Body of pancreas (tissue), 4 donors: ENCODE measurements at places on chromosomes 7 and 10.

DNA sequence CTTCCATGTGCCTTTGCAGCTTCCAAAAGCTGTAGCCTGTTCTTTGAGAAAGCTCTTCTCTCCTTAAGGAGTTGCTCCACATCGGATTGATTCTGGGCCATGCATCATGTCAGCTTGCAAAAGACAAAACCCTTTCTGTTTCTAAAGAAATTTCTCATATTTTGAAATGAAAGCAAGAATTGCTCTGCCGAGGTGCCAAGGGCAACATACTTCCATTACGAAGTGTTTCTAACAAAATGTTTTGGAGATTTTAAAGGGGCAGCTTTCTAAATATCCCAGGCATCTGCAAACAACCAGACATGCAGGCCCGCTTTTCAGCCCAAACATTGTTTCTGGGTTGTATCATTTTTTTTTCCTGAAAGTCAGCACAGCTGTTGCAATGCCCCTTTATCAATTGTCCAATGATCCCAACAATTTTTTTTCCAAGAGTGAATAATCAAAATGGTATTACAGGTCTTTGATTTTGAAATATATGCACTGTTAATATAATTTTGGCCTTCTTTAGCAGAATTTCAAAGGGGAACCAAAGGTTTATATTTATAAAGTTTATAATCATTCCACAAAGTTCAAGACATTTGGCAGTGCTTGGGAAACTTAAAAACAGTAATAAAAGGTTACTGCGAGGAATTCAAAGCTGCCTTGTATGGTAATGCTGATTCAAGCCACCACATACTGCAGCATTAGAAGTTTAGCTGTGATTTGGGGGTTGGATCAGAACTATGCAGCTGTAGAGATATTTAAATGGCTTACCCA, 61.0 kb downstream of the TES start:
- no peak for DNase-seq

GRCh38 chr10:107444443-107444842, 279.9 kb upstream of the SORCS1 start:
- no peak for DNase-seq

- no peak for DNase-seq
These were observed 4.0 kb downstream of the MXI1 start for GRCh38 chr10:110211465-110211843.

- DNase-seq: no peak
These were observed 297.4 kb upstream of the PCDH15 start for GRCh38 chr10:55098452-55098851.

DNA sequence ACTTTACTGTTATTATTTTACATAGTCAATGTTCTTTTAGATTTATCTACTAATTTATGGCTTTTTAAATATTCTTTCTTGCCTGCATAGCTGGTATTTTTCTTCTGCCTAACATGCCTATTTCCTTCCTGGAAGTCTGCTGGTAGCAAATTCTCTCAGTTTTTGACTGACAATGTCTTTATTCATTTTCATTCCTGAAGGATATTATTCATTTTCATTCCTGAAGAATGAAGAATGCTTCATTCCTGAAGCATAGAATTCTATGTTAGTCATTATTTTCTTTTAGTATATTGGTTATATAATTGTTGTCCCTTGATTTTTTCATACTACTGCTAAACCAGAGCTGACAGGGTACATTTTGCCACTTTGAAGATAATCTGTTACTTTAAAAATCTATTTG, 41.8 kb downstream of the TMEM168 start:
- no peak for DNase-seq

- DNase-seq: no peak
These were observed 117.9 kb downstream of the KMT2E start for GRCh38 chr7:105131890-105132289.

DNA sequence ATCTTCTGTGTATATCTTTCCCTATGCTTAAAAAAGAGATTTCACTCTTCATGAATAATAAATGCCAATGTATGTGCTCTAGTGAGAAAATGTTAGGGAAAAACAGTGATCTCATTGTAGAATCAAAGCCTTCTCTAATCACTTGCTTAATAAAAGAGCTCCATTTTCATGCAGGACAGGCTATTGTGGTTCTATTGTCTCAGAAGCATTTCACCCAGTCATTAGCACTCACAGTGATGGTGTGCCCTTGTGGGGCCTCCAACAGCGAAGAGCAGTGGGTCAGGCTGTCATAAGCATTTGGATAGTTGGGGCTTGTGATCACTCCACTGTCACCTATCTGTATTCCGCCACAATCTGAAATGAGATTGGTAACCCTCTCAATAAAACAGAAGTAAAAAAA, 83.9 kb upstream of the RSU1 start:
- no peak for DNase-seq

- no peak for DNase-seq
These were observed 3.2 kb downstream of the ZNF316 start for GRCh38 chr7:6640246-6640721.

GRCh38 chr10:63836666-63837442, 315.7 kb downstream of the REEP3 start:
- DNase-seq: no peak

DNA sequence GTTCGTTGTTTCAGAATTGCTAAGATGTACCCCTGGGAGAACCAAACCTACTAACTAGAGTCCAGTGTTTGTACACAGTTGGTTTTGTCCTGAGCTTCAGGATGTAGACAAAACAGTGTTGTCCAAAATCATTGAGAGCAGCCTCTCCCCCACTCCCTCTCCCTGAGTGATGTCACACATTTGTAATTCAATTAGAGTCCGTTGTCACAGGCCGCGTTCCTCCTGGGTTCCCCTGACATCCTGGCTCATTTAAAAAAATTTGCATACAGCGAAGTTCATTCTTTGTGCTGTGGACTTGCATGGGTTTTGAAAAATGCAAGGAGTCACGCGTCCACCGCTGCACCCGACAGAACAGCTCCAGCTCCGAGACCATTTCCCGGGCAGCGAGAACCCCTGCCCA, 10.3 kb downstream of the GRIFIN start:
- no peak for DNase-seq

- no peak for DNase-seq
These were observed 19.2 kb downstream of the SFTPA1 start for GRCh38 chr10:79629955-79630327.

DNA sequence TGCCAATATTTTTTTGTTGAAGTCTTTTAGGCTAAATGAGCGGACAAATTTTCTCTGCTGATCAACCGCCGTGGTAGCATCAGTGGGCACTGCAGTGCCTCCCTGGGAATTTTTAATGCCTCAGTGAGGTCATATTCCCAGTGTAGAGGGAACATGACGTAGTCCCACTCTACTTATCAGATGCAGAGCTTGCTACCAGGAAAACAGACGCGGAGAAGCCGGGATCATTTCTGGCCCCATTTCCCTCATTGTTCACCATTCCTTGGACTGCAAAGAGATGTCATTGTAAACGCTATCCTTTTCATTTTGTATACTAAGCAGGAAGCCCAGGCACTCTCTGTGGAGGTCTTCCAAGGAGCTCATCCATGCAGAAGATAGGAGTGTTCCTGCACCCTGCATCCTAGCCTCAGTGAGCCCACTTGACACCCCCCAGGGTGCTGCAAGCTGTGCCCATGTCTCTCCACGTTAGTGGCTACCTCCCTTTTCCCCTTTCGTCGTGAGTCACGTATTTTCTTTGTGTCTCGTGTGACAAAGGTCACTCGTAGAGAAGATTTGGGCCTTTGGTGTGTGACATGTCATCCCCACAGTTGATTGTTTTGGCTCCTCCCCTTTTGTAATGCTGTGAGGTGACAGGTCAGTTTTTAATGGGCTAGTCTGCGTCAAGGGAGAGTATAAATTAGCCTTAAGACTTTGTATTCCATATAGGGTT, 145.5 kb downstream of the TCF7L2 start:
- DNase-seq: no peak

- DNase-seq: no peak
These were observed 1049.6 kb downstream of the GRM8 start for GRCh38 chr7:126203185-126203584.

DNA sequence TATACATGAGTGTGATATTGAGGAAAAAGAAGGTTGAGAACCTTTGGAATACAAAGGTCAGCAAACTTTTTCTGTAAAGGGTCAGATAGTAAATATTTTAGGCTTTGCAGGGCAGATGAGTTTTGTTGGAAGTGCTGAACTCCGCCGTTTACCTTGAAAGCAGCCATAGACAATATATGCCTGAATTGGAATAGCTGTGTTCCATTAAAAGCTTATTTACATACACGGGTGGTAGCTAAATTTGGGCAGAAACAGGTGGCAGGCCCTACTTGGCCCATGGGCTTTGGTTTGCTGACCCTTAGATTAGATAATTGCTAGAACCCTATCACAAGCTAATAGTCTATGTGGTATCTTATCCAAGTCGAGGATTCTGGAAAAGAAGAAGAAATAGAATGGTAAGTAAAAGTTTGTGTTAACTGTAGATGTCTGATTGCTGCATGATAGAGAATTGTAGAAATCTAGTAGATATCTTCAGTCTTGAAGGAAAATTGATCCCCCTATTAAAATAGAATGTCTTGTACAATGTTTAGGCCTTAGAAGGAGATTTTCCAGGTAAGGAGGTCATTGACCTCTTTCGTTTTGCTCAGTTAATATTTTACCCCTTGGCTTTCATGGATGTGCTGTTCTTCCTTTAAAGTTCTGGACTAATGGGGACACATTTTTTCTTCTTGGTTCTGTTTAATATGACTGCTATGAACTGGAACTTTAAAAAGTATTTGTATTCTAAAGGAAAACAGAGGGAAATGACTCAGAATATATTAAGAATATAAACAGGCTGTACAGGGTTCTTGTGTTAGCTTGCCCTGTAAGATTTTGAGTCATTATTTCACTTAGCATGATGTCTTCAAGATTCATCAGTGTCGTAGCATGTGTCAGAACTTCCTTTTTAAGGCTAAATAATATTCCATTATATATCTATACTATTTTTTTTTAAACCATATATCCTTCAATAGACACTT, 8.0 kb downstream of the RBM33 start:
- no peak for DNase-seq

GRCh38 chr10:125694883-125695282, 11.9 kb upstream of the TEX36 start:
- no peak for DNase-seq

GRCh38 chr10:80465451-80465835, 11.3 kb downstream of the TSPAN14 start:
- no peak for DNase-seq

- DNase-seq: no peak
These were observed 786.9 kb upstream of the IGFBP3 start for GRCh38 chr7:46707973-46708372.

DNA sequence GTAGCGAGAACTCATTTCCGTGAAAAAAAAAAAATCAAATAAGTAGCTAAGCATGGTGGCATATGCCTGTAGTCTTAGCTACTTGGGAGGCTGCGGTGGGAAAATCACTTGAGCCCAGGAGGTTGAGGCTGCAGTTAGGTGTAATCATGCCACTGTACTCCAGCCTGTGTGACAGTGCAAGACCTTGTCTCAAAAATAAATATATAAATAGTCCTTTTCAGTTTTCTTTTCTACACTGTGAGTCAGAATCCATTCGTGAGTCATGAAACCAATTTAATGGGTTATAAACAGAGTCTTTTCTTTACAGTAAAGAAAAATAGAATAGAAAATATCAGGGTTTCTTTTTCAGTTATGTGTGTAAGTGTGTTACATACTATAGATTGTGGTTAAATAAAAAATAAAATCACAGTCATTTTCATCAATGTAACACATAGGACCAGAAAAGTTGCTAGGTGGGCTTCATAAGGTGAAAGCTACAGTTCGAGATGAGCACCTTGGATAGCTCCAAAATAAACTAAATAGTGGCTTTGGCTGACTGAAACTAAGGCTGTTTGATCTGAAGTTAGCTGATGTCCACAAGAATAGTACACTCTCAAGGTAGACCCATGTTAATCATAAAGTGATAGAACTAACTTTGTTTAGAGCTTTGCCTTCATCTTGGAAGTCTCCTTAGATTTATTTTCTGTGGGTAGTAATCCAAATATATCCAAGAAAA, 781.1 kb downstream of the GATA3 start:
- DNase-seq: no peak
